Activated T-cell treated with anti-CD3 and anti-CD28 coated beads, Interleukin-2, amount 50 U/mL, for 1 hour (primary cell): ENCODE measurements at places on chromosomes 13 and 19.
A peak's percentile ranks its signal among the peaks of the same experiment; 100 is the strongest.

- no peak for DNase-seq
These were observed 2.4 kb downstream of the LENG9 start for GRCh38 chr19:54461210-54461609.

DNA sequence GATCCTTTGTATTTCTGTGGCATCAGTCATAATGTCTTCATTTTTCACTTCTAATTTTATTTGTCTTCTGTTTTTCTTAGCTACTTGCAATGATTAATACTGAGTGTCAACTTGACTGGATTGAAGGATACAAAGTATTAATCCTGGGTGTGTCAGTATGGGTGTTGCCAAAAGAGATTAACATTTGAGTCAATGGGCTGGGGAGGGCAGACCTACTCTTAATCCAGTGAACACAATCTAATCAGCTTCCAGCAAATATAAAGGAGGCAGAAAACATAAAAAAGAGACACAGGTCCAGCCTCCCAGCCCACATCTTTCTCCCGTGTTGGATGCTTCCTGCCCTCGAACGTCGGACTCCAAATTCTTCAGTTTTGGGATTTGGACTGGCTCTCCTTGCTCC, 640.9 kb upstream of the MIR17HG start:
- no peak for DNase-seq

DNA sequence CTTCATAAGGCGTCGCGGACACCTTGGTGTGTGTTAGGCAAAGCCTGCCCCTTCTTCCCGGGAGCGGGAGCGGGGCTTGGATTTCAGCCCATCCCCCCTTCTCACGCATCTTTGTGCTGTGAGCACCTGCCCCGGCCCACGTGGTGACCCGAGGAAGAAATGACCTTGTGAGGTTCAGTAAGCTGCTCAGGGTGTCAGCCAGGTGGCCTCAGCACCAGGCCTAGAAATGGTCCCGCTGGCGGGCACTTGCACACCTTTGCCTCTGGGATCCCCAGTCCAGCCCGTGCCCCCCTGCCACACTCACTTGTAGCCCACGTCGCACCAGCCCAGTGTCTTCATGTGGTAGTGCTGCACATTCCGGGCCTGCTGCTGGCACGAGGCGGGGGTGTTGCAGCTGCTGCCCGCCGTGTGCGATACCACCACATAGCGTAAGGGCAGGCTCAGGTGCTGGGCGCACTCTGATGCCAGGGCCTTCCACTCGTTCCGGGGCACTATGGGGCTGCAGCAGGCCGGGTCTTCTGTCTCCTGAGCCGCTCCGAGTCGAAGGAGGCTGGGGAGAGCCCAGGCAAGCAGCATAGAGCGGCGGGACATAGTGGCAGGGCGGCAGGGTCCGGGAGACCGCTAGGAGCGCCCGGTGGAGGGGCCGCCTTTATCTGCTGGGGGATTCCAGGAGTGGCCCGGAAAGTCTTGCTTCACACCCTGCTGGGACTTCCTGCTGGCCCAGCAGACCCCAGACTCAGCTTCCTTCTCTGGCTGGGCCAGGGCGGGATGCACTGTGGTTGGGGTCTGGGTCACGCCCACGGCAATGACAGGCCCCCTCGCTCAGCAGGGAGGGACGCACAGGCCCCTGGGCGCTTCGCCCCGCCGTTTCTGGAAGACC, at the start of gene PGLYRP1:
TSS of gene PGLYRP1 (minus strand) at position 623 of the 880 bp plus-strand sequence. CDS start at position 591, 32 bp downstream.
- DNase-seq: no peak

DNA sequence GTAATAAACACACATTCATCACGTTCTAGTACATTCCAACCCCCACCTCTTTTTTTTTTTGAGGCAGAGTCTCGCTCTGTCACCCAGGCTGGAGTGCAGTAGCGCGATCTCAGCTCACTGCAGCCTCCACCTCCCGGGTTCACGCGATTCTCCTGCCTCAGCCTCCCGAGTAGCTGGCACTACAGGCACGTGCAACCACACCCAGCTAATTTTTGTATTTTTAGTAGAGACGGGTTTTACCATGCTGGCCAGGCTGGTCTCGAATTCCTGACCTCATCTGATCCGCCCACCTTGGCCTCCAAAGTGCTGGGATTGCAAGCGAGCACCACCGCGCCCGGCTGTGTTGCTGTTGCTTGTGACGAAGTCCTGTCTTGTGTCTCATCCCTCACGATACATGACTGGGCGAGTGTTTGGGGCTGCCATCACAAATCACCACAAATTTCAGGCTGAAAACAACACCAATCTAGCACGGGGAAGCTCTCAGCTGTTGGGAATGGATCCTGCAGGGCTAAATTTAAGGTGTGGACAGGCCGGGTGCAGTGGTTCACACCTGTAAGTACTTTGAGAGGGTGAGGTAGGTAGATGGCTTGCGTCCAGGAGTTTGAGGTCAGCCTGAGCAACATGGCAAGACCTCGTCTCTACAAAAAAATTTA, 15.7 kb downstream of the MOB3A start:
- no peak for DNase-seq

DNA sequence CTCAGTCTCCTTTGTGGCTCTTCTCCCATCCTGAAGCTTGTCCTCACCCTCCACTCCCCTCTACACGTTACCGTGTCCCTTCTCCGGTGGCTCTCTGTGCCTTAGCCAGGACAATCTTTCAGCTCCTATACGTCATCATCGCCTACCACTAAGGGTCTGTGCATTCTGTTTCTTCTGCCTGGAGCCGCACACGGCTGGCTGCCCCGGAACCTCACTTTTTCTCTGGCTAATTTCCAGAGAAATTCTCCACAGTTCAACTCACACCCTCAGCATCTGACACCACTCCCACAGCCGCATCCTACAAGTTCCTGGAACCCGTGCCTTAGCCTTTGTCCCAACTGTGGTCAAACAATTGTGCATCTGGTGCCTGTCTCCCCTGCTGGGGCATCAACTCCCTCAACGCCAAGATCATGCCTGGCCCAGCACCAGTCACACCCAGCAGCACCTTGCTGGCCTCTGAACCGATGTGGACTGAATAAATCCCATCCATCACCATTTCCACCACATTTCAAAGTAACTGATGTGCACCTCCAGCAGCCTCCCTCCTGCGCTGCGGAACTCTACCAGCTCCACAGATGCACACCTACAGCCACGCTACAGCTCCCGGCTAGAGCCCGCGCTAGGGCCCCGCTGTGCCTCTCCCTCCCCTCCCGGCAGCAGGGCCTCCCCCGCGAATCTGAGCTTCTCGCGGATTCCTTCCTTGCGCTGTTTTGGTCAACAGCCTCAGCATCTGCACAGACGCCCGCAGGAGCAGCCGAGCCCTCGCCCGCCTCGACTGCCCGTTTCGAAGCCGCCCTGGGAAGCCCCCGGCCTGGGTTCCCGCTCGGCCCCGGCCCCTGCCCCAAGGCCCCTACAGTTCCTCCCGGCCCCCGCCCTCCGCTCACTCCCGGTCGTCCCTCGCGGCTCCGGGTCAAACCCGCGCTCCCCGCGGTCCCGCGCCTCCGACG, 689 bp downstream of the DCUN1D2 start:
- DNase-seq: no peak

- DNase-seq: peak; percentile 15
These were observed 175.7 kb downstream of the KDM4B start for GRCh38 chr19:5144545-5145179.

DNA sequence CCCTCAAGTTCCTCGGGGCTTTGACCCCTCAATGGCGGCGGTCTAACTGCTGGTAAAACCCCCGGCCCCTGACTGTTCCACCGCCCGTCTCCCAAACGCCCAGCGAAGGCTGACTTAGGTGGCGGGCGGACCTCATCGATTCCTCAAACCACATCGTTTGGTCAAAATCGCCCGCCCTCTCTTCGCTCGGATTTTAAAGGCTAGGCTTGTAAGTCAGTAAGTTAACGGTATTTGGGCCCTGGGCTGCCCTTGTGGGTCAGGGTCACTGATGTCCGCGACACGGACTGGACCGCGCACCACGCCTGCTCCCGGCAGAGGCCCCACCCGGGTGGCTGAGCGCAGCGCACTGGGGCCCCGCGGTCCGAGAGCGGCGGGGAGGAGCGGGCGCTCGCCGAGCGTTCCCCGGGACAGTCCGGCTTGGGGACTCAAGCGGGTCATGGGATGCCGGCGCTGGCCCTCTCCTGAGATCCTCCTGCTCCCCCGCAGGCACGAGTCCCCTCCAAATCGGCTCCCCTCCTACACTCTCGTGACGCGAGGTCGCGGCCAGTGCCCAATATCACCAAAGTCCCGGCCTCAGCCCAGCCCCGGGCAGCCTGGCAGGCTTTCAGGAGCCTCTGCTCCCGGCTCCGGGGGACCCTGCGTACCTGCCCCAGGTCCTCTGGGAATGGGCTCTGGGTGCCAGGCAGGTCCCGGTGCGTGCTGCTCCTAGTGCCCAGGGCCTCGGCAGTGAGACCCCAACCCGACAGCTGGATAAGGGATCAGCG, 1.0 kb downstream of the FLT1 start:
- DNase-seq: no peak

DNA sequence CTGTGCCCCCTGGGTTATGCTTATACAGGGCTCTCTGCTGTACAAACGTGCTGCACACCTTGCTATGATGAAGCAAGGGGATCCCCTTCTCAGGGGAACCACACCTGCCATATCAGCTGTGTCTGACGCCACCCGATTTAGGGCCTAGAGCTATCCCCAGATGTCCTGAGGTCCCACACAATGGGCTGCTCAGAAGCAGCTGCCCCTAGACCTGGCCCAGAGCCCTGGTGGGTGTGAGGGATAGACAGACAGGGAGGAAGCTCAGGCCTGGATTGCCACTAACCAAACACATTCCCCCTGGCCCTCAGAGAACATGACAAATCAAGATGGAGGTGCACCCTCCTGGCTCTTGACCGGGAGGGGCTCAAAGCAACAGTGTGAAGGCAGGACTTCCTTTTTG, 59.3 kb downstream of the TSHZ3 start:
- no peak for DNase-seq
